ENCODE measurements at places on chromosomes 5 and 9.

DNA sequence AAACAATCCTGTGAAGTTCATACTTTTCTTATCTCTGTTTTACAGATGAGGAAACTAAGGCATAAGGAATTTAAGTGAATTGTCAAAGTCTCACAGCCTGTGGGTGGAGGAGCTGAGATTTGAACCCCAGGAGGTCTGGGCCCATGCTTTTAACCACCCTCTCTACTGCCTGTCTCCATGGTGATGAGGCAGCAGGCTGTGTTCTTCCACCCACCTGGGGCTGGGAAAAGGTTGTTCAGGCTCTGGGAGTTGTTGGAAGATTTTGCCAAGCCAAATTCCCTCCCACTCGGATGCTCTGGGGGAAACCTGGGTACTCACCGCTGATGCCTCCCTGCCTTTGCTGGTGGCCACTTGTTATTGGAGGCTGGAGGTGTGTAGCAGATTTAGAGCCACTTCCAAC, 18.3 kb upstream of the SYNPO start:
- DNase-seq, result no peak

DNA sequence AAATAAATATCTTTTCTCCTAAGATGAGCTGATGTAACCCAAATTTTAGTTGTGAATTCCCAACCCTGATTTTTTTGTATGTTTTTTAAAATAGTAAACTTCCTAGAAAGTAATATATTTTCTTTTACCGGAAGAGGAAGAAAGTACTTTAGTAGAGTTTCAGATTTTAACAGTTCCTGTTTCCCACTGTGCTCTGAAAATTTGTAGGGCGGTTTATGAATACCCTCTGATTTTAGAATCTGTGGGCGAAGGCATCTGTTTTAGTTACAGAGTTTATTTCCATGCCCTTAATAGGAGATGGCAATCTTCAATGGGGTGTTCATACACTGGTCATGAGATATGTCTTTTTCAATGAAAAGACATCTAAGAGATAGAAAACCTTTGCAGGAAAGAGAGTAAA, 3.7 kb upstream of the HOMER1 start:
- no peak for DNase-seq

DNA sequence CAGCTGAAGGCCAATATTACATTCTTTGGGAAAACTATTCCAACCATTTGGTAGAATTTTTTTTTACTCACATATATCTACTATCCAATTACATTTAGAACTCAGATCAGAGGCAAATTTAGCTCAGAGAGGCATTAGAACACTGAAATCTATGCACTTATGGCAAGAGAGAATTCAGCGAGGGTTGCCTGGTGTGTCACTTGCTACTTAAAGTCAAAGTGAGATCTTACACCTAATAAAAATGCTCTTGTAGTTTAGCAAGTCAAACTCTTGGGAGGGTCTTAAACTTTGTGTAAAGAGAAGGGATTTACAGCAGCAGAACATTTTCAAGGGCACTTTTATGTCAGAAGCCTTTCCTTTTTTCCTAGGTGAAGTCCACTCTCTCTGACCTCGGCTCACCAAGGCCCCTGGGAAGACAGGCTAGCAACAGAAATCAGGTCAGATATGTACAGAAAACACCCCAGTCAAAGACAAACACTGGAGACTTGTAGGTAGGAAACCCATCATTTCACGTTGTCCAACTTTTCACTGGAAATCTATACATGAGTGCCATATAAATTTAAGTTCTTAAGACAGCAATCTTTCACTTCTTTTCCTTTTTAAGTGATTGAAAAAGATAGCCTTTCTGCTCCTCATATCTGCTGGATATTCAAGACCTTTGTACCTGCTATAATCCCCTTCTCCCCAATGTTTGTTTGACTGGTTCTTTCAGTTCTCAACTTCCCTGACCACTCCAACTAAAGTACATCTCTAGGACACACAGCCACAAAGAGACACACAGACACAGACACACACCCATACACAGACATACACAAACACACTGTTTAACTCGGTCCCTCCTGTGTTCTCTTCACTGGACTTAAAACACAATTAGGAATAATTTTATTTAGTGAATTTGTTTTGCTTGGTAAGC, 635.8 kb downstream of the PDE4D start:
- DNase-seq, result no peak

- DNase-seq, result no peak
Measured at GRCh38 chr5:132487841-132488555, 2.6 kb downstream of the IRF1 start.

GRCh38 chr5:43561356-43561755, 4.5 kb upstream of the PAIP1 start:
- no peak for DNase-seq

- no peak for DNase-seq
Measured at GRCh38 chr5:74122175-74122574, 496.2 kb downstream of the ARHGEF28 start.

GRCh38 chr5:148831590-148832565, 5.5 kb downstream of the ADRB2 start:
- DNase-seq, result no peak

- DNase-seq, result no peak
Measured at GRCh38 chr5:11027660-11028059, 266.6 kb upstream of the DAP start.

- peak; percentile 65 for DNase-seq
Measured at GRCh38 chr5:138177941-138178515, 402 bp downstream of the BRD8 start.

DNA sequence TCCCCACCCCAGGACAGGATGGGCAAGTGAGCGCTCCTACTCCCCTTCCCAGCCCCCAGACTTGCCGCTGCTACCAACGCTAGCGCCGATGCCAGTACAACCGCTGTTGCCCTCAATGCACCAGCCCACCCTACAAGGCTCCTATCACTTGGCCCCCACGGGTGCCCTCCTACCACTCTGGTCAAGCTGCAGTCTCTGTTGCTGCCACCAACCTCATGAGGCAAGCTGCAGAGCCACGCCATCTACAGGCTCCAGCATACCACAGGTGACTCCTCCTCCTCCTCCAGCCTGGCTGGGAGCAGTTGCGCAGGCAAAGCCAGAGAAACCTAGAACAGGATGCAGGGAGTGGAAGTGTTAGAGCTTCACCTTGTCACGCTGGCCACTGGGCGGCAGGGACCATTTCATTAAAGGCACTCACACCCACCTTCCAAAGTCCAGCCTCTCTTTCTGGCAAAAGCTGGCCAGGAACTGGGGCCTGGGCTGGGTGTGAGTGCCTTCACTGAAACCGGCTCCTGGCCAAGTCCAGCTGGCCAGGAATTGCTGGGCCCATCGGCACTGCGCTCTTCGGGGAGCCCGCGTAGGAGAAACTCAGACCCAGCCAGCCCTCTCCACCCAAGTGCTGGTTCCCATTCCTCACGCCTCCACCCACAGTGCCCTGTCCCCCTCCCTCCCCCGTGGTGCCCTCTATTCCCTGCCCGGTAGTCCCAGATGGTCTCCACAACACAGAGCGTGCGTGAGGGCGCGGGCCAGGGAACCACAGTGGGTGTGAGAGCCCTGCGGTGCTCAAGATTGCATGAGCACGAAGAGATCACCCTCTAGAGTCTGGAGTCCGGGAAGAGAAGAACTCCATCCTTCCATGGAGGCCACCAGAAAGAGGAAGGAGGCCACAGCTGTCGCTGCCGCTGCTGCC, 1.6 kb upstream of the PCAT7 start:
- no peak for DNase-seq

- peak; percentile 90 for DNase-seq
Measured at GRCh38 chr5:135560858-135561257, 17.9 kb downstream of the CXCL14 start.

DNA sequence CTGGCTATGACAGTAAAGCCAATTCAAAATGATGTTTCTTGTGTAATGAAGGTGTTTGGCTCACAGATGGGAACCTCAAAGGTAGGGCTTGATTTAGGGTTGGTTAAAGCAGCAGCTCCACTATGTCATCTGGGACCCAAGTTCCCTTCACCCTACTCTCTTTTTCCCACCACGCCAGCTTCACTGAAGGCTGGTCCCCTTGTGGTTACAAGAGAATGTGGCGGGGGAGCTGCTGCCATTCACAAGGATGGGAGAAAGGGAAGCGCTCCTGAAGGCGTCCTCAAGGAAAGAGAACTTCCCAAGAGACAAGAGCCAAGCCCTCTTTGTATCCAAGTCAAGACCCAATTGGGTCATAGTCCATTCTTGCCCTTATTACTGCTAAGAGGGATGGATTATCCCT, 72.7 kb downstream of the NTRK2 start:
- DNase-seq, result no peak

- DNase-seq, result no peak
Measured at GRCh38 chr9:16485575-16486321, 384.7 kb downstream of the BNC2 start.

DNA sequence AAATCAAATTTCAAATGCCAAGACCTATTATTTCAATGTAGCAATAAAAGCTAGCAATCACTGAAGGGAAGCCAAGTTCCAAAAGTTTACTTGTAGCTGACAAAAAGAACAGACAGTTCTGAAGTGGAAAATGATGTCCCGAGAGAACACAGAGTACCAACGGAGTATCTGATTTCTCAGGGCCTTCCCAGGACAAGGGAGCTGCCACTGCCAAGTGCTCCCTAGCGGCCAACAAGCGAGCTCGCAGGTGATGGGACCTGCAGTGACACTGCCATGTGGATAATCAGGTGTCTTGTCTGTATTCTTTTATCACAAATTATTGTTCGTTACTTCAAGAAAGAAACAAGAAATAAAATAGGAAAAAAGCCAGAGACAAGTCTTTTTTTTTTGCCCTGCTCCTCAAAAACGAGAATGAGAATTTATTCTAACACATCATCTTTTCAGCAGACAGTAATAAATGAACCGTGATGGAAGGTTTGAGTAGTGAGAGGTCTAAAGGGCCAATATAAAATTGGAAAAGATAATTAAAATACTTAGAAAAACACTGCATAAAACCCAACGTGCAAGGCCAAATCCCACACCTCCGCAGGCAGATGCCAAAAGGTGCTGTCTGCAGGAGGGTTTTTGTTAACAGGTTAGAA, 159.4 kb downstream of the MYO10 start:
- no peak for DNase-seq

- DNase-seq, result no peak
Measured at GRCh38 chr5:150122536-150123481, 32.8 kb downstream of the PDGFRB start.

DNA sequence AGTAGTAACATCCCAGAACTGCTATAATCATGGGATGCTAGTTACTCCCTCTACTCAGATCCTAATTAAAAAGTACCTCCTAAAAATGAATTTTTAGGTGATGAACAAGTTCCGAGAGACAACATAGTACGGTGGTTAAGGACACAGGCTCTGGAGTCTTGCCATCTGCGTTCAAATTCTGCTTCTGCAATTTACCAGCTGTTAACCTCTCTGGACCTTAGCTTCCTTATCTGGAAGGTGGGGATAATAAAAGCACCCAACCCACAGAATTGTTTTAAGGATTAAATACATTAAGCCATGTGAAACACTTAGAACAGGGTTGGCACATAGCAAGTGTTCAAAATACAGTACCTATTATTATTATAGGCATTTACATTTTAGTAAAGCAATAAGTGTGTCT, 77.5 kb upstream of the XPA start:
- DNase-seq, result no peak

- DNase-seq, result no peak
Measured at GRCh38 chr5:126520593-126520953, 74.4 kb downstream of the ALDH7A1 start.

DNA sequence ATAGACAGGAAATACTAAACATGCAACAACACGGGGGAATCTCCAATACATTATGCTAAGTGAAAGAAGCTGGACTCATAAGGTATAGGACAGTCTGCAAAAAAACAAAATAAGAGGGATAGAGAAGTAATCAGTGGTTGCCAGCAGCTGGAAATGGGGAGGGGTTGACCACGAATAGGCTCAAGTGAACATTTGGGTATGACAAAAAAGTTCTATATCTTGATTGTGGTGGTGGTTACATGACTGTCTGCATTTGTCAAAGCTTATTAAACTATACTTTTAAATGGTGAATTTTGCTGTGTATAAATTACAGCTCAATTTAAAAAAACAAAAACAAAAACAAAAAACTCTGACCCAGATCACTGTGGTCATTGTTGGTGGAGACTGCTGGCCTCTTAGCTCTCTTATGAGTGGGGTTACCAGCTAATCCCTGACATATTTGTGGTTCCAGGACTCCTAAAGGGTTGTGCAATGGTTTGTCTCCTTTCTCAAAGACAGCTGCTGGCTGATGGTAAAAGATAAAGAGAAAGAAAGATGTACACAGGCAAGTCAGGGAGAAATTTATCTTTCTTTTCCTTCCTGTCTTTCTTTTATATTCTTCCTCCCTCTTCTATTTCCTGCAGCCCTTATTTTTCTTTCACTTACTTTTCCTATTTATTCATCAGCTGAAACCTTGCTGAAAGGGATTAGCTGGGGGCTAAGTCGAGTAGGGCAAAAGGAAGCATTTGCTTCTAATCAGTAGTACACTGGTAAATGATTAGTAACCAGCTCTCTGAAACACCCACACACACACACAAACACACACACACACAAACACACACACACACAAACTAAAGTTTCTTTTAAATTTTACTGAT, 42.6 kb upstream of the APC start:
- DNase-seq, result peak; percentile 83

DNA sequence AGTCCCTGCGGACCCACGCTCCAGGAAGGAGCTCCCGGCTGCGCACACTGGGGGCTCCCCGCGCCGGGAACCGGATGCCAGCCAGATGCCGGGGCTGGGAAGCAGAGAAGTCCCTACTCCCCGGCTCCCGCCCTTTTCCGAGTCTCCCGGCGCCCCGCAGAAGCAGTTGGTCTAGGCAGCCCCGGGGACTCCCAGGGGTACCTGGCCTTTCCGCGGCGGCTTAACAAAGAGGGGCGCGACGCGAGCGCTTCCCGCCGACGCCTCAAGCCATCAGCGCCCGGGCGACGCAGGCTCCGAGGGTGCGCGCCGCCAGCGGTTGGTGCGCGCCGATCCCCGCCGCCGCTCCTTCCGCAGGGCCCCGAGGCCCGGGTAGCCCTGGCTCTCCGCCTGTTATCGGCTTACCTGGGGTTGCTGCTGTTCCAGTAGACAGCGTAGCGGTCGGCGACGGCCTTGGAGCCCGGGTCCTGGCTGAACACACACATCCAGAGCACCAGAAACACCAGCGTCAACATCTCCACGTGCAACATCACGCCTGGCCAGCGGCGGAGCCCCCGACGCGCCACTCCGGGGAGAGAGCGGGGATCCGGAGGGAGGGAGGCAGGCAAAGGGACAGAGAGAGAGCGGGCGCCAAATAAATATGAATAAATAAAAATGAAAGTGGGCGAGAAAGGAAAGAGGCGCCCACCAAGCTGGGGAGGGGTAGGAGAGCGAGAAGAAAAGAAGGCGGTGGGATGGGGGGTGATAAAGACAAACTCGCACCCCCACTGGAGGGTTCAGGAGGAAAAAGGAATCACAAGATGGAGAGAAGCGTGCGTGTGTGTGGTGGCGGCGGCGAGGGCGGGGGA, 428 bp downstream of the EFNA5 start:
- peak; percentile 72 for DNase-seq

DNA sequence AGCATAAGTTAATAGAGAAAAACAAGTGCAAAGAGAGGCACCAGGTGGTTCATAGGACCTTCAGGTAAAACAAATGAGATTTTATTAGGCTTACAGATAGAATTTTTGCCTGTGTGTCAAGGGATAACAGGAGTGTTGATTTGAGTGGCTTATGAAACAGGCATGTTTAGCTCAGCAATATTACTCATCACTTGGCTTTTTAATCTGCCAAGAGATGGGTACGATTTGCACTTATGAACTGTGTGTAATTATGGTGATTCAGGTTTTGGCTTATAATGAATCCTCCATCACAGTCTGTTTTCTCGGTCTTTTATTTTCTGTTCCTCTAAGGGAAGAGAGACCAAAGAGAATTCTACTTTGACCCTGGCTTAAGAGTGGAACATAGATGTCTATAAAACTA, 199.3 kb downstream of the DMRTA1 start:
- peak; percentile 1 for DNase-seq
